CD8-positive, alpha-beta memory T cell (primary cell): ENCODE measurements at places on chromosomes 5 and 9.

DNA sequence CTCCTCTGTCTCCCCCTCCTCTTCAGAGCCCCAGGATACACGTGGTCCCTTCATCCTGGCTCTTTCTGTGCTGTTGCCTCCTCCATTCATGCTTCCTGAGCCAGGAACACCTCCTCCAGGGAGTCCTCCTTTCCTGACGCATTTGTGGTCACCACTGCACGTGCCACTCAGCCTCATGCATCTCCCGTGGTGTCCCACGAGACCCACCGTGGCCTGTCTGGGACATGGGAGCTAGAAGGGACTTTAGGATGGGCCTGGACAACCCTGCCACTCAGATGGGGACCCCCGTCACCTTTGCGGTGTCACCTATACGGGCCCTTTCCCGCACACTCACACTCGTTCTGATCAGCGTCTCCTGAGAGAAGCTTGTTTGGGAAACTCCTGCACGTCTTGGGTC lies 6.7 kb downstream of the GLIPR2 start:
- DNase-seq, result no peak

- DNase-seq, result peak; percentile 75
Measured at GRCh38 chr5:1801222-1801966, at the start of gene NDUFS6. TSS of gene NDUFS6 (plus strand) at chr5:1801407. CDS start at chr5:1801418, 11 bp downstream.

GRCh38 chr9:136254381-136255165 lies 9.0 kb upstream of the QSOX2 start:
- no peak for DNase-seq

DNA sequence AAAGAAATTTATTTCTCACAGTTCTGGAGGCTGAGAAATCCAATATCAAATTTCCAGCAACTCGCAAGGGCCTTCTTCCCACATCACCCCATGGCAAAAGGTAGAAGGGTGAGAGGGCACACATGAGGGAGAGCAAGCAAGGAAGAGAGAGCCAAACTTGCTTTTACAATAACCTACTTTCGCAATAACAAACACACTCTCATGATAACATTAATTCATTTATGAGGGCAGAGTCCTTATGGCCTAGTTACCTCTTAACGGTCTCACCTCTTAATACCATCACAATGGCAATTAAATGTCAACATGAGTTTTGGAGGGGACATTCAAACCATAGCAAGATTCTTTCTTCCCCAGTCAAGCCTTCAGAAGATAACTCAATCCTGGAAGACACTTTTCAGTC lies 11.6 kb upstream of the HRH2 start:
- DNase-seq, result no peak

GRCh38 chr9:92966518-92966800 lies 19.1 kb downstream of the FGD3 start:
- no peak for DNase-seq

DNA sequence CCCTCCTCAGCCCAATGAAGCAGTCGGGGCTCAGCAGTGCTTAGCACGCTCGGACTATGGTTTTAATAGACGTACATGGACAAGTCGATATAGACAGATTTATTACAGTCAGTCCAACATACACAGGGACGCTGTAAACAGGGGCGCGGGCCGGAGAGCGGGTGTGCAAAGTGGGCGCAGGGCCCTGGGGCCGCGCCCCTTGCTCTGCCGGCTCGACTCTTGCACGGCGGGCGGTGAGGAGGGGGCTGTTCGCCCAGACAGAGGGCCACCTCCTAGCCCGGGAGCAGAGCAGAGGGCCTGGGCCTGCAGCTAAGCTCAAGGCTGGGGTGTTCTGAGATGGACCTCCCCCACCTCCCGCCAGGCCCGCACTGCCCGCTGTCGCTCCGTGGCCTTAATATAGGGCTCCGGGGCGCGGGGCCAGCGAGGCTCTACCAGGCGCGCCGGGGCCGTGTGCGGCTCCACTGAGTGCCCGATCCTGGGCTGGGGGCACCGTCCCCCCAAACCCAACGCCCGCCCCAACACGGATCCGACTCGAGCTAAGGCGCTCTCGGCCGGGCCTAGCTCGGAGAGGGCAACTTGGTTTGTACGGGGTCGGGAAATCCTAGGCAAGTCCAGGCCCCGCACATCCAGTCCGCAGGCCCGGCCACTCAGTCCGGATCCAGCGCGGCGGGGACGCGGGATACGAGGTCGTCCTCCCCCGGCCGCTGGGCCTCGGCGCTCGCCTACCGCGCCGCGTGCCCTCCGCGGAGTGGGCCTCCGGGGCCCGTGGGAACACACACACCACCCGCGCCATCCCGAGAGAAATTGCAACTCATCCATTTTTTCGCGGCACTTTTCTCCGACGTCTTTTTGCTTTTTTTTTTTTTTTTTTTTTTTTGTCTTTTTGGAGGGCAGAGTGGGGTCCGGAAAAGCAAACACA lies 6.1 kb downstream of the PITX1 start:
- no peak for DNase-seq

DNA sequence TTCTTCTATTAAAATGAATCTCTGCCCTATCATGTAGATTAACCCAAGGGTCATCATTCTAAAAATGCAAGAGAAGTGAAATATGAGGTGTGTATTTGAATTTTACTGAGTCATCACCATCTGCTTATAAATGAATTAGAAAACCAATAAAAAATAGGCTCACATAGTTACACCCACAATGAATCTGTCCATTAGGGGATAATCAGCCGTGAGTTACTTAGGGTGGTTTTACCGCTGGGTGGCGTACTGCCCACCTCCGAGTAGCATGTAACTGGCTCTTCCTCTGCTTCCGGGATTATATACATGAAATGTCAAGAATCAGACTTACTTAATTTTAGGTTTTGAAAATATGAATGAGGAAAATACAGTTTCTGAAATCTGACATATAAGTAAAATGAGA lies 332.9 kb upstream of the CCNG1 start:
- DNase-seq, result no peak

DNA sequence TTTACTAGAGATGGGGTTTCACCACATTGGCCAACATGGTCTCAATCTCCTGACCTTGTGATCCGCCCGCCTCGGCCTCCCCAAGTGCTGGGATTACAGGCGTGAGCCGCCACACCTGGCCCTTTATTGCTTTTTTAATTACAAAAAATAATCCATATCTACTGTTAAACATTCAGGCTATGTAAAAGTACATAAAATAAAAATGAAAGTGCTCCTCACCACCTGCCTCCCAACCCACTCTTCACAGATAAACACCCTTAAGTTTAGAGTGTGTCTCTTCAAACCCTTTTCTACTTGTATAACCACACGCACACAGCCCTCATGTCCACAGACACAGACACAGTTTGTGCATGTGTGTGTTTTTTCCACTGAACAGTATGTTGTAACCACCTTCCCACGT lies 16.7 kb downstream of the TSC1 start:
- no peak for DNase-seq

DNA sequence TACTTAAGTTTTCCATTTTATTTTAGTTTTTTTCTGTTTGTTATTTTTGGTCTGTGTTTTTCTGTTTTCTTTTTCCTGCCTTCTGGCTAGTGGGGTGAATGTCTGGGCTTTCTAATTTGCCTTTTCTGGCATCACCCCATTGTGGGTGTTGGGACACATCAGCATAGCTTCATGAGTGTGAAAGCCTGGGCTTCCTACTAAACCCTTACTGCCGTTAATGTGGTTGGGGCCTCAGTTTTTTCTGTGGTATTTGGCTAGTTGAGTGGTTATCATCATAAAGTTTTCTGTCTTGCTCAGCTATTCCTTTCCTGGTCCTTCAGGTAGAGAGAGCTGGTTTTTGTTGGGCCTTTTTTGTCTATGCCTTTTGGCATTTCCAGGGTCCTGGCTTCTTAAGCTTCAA lies 21.4 kb downstream of the C5orf47 start:
- DNase-seq, result no peak
